Caki2 (cell line): ENCODE measurements at places on chromosomes 3 and 15.

DNA sequence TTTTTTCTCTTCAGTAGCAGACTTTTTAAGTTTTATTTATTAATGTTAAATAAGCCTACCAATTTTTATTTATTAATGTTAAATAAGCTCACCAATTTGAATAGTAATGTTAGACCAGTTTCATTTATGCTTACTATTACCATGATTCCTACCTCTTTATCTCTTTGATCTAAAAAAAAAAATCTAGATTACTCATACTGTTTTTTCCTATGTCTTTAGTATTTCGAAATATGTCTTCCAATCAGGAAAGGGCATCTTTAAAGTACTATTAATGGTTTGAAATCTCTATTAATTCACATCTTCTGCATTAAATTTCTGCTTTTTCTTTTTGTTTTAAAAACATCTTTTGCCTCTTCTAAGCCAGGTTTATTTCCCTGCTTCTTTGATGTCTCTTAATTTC is 27.5 kb upstream of the MAPKBP1 start:
- DNase-seq, result no peak

GRCh38 chr3:102095383-102095782 is 246.1 kb downstream of the NFKBIZ start:
- no peak for DNase-seq

DNA sequence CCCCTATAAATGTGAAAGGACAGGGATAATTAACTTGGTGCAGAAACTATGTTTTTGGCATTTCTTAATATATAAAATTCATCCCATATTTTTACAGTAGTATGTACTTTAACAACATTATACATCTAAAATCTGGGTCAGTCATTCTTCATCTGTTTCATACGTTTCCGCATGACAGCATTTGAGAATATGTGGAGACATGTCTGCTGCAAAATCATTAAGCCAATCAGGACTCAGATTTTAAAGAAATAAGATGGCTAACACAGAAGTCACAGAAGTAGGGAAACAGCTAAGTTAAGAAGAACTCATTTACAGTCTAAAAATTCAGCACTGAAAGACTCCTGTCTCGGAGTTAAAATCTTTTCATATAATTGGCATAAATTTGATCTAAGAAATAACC is 200.4 kb downstream of the TAFA4 start:
- DNase-seq, result no peak

GRCh38 chr15:77839970-77840905 is 207.5 kb upstream of the LINGO1 start:
- DNase-seq, result no peak

DNA sequence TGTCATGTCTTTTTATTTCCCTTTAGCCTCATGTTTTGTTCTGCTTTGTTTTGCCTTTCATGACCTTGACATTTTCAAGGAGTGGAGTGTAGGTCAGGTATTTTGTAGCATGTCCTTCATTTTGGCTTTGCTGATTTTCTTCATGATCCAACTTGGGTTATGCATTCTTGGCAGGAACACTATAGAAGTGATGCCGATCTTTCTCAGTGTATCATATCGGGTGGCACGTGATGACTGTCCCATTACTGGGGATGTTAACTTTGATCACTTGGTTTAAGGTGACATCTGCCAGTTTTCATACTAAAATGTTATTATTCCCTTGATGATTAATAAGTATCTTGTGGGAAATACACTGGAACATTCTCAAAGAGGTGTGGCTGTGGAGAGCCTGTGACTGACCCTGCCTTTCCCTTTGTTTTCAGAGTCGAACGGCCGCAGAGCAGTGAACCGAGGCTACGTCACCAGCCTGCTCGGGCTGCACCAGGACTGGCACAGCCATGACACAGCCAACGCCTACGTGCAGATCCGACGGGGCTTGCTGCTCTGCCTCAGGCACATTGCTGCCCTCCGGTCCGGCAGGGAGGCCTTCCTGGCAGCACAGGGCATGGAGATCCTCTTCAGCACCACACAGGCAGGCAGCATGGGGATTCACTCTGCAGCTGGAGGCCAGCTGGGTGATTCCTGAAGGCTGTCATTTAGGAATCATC is 167.7 kb downstream of the AGBL1 start:
- no peak for DNase-seq

DNA sequence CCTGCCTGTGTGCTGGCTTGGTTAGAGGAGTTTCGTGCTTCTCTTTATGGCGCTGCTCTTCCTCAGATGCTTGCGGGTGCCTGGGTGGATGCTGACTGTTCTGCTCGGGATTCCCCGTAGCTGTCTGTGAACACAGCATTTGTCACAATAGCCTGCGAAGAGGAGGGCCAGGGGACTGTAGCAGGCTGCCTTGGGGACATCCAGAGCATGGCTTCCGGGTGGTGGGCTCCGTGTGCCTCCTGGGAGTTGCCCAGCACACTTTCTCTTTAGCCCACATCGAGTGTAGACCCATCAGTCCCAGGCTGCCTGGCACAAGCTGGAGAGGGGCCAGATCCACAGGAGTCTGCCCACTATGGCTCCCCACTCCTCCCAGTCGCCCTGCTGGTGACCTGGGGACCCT is 22.4 kb downstream of the LRRK1 start:
- no peak for DNase-seq

DNA sequence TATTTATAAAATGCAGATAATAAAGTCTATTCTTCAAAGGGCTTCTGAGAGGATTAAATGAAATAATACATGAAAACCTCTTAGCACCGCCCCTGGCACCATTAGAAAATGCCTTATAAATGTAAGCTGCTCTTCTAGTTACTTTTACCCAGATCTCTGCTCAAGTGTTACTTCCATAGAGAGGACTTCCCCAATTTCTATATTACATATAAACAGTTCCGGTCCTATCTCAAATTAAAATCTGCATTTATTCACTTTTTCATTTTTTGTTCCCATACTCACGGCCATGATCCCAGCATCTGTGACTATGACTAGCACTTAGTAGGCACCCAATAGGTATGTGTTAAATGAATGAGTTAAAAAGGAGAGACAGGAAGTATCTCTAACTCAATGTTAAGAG is 890.9 kb upstream of the CFAP20DC start:
- no peak for DNase-seq

DNA sequence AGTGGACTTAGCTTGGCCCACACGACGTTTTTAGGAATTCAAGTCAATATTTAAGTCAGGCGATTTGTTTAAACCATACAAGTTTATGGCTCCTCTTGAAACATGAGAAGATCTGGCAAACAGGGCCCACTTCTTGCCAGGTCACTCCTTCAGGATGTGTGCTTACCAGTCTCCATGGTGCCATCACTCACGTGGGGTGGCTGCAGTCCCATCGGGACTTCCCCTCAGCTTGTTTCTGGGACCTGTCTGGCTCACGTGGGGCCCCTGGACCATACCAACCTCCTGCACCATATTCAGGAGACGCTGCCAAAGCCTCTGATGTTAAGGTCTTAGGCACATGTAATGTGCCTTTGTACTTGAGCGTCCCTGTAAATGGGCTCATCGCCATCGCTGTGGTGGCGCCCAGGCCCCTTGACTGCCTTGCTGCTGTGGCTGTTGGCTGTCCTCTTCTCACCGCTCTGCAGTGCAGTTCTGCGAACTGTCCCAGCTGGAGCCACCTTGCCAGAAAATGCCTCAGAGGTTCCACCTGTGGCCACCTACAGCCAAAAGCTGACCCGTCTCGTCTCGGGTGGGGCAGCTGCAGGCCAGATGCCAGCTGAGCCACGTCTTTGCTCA is 8.9 kb downstream of the MCM2 start:
- no peak for DNase-seq

DNA sequence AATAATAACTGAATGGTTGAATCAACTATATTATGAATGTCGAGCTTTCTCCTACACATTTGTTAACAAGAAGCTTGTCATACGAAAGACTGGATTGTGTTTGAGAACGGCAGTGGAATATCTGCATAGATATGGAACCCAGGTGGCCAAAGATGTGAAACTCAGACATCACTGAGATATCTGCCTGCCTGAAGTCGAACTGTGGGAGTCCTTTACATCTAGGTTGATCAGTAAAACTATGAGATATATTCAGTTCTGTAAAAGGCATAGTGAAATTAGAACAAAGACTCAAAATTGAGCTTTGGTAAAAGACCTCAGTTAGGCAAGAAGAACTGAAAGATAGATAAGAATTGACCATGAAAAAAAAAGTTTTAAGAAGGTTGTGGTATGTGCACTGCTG is 41.5 kb upstream of the TOP2B start:
- no peak for DNase-seq

DNA sequence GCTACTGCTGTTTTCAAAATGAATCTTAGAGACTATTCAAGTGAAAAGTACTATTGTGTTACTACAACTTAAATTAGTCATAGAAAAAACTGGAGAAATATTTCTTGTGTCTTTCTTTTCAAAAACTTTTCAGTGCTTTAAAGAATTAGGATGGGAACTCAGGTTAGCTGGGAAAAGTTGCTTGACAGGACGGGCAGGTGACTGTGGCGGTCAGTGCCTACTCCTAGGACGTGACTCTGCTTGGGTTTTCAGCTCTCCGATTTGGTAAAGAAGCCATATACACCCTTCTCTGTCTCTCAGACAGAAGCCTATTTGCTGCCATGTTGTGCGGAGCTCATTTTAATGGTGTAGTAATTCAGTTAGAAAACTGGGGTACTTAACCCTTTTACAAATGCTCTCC is 89.8 kb upstream of the CACNA2D3 start:
- no peak for DNase-seq
